Activated CD4-positive, alpha-beta T cell treated with anti-CD3 and anti-CD28 coated beads, Interleukin-2, Interleukin-4, amounts not matched to agents 100 ng/mL and 50 ng/mL, durations not matched to agents 16 hours and 8 hours (primary cell): ENCODE measurements at places on chromosomes 5 and 9.

DNA sequence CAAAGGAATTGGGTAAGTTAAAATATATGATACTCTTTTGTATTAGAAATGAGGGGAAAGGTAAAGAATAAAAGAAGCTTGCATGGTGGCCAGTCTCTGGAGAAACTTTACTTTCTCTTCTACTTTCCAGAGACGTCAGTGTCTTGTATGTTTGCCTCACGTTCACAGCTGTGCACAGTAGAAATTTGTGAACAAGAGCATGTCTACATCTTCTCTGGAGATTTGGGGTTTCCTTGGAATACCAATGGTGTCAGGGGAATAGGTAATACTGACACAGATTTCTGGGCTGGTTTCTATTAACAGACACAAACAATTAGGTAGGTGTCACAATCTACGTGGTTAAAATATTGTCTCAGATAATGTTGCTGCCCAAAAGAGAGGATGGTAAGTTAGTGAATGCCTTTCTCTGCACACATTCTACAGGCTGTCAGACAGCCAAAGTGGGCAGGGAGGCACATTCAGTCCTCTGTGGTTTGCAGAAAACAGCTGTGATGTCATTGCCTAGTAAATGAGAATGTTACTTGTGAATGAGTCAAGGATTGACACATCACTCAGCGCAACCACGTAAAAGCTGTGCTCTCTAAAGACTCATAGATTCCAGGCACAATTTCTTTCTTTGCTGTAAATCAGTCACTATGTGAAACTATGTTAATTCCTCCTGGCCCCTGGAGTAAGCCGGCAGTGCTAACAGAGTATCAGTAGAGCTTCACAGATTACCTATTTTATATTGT lies 397.1 kb downstream of the MAN2A1 start:
- DNase-seq = peak; percentile 60

DNA sequence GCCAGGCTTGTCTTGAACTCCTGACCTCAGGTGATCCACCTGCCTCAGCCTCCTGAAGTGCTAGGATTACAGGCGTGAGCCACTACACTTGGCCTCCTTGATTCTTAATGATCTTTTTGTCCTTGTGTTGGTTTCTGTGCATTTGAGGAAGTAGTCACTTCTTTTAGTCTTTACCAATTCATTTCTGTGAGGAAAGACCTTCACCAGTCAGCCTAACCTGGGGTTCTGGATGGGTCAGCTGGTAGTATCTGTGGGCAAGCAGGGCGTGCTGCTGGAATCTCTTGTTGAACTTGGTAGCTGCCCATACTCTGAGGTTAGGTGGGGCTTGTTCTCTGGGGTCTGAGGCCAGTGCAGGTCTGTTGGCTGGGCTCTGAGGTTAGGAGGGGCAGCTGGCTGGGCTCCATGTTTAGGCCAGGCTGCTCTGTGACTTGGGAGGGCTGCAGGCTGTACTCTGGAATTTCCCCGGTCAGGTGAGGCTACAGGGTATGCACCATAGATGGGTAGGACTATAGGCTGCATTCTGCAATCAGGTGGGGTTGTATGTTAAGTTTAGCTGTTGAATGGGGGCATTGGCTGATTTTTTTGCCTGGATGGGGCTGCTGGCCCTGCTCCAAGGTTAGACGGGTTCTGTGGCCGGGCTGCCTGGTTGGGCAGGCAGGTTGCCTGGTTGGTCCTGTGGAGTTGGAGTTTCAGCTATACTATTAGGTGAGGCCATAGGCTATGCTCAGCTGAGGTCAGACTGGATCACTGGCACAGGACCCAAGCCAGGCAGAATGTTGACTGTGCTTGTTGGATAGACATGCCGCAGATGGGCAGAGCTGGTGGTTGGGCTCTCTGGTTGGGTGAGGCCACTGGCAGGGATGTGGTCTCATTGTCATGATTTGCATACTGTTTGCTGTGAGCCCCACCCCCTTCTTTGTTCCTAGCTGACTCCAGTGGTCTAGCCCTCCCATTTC lies 19.2 kb downstream of the UBAP1 start:
- DNase-seq = no peak

DNA sequence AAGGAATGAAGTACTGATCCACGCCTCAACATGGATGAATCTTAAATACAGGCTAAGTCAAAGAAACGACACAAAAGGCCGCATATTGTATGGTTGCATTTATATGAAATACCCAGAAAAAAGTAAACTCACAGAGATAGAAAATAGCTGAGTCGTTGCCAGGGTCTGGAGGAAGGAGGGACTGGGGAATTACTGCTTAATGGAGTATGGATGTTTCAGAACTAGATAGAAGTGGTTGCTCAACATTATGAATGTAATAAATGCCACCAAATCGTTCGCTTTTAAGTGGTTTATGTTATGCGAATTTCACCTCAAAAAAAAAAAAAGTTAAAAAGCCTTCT lies 784 bp upstream of the MSANTD3 start:
- DNase-seq = no peak

DNA sequence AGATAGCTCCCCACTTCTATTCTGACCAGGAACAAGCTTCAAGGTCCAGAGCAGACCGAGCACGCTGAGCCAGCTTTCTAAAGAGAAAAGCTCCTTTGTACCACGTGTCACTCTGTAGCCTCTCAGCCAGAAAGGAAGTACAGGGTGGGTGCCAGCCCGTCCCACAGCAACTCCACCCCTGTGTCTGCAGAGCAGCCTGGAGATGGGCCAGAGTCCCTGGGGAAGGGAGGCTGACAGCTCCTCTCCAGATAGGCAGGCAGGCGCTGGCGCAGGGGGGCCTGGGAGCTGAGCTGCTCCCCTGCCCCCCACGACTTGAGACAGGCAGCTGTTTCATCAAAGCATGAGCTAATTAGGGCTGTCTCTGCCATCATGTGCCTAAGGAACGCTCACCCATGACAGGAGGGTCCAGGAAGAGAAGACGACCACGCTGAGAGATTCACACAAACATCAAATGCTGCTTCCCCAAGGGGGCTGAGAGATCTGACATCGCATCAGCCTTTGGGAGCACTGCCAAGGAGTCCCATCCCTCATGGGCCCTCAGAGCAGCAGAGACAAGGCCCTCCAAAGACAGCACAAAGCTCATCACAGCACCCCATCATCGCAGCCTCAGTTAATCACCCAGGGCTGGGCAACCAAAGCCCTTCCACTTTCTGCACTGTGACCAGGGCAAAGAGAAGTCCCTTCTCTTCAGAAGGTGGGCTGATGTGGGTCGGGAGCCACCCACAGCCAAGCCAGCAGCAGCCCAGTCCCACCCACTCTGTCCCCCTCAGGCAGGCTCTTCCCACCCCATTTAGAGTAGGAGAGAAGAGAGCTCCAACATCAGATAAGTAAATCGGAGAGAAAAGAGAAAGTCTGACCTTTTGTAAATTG lies 78.5 kb upstream of the LRRTM2 start:
- DNase-seq = no peak

DNA sequence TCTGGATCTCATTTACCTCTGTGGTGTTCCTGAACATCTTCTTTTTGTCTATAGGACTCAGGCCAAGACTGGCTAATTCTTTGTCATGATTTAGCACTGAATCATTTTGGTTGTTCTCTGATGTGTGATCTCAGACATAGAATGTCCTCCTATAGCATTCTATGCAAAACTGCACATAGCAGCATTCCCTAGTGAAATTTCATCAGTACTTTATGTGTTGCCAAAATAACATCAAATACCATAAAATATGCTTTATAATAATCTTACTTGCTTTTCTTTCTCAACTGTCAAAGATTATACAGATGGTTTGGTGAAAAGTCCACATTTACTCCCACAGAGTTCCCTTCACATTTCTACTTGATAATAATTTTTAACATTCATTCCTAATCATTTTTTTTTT lies 115.7 kb upstream of the MPDZ start:
- no peak for DNase-seq

DNA sequence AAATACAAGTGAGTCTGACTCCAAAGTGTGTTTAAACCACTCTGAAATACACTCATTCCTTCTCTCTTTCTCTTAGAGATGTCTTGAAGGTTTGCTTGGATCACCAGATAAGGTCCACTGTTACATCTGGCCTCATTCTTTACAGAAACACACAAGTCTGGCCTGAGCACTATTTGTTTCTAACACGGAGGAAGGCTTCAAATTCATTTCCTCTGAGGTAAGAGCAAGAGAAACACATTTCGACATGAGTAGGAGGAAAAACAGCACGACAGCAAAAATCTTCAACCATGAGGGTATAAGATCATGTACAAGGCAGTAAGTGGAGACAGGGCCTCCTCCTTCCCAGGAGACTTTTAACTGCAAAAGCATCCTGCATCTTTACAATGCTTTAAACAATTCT lies 8.0 kb downstream of the SIL1 start:
- no peak for DNase-seq

DNA sequence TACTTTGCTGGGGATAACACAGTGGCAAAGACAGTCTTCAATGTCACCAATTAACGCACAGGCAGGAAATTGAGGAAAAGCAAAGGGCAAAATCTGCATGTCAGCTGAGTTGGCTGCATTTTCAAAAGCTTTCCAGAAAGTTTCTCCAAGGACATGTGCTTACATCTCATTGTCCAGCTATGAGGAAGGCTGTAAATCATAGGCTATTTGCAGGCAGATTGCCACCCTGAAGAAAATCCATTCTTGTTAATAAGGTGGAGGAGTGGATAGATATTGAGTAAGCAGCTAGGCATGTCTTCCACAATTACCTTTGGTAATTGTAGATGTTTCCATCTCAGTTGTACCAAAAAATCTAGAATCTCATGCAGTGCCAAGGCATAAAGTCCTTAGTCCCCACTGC lies 278.0 kb upstream of the NUDT12 start:
- no peak for DNase-seq

DNA sequence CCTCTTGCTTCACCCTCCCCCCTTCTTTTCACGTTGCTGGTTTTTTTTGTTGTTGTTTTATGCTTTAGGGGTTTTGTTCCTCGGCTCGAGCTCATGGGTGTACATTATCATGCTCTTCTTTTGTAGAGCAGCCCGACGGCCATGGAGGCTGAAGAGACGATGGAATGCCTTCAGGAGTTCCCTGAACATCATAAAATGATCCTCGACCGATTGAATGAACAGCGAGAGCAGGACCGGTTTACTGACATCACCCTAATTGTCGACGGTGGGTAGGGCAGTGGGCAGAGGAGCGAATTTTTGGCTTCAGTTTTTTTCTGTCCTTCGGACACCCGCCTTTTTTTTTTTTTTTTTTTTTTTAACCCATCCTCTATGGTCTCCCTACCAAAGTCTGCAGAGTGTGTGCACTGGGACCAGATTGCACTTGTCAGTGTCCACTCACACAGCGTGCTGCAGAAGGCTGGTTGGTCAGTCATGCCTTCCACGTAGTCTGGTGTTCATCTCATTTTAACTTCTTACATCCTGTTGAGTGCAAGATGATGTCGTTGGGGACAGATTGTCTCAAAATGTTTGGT lies 1.3 kb downstream of the ZNF131 start:
- DNase-seq = peak; percentile 24

GRCh38 chr5:151243564-151243963 lies 9.4 kb upstream of the GM2A start:
- DNase-seq = peak; percentile 69

- no peak for DNase-seq
Measured at GRCh38 chr9:79120941-79121340, 450.8 kb upstream of the TLE4 start.

DNA sequence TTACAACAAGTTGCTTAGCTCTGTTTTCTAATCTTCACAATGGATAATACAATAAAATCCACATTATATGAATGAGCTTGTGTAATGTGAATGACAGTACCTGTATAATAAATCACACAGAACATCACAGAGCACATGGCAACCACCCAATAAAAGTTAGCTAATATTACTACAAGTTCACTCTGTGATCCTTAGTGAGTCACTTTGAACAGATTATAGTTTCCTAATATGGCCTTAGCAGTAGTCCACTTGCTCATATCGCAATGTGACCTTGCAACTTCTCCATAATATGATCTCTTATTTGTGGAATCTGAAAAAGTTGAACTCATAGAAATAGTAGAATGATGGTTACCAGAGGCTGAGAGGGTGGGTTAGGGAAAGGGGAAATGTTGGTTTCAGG lies 361.3 kb downstream of the PTPRD start:
- DNase-seq = no peak

GRCh38 chr5:144598451-144599068 lies 427.9 kb downstream of the KCTD16 start:
- DNase-seq = no peak

DNA sequence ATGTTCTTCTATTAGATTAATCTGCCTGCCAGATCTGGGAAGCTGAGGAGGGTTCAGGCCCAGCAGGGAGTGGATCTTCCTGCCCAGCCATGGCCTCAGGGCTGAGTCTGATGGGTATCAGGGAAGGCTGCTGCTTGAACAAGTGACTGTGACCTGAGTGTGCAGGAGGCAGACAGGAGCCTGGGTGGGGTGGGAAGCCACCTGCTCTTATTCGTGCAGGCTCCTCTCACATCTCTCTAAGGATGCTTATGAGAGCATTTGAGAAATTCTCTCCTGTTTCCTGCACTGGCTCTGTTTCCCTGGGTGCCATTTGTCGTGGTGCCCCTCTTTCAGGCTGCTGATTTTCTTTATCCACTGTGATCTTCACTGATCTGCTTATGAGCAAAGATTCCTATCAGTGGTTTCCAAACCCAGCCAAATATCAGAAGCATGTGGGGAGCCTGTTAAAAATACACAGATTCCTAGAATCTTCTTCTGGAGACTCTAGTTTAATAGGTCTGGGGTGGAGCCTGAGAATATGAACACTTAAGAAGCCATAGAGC lies 2.1 kb downstream of the RGS3 start:
- DNase-seq = no peak

- DNase-seq = no peak
Measured at GRCh38 chr5:151556806-151557205, 34.3 kb downstream of the FAT2 start.

GRCh38 chr9:133103183-133103986 lies 17.7 kb downstream of the RALGDS start:
- DNase-seq = peak; percentile 42

DNA sequence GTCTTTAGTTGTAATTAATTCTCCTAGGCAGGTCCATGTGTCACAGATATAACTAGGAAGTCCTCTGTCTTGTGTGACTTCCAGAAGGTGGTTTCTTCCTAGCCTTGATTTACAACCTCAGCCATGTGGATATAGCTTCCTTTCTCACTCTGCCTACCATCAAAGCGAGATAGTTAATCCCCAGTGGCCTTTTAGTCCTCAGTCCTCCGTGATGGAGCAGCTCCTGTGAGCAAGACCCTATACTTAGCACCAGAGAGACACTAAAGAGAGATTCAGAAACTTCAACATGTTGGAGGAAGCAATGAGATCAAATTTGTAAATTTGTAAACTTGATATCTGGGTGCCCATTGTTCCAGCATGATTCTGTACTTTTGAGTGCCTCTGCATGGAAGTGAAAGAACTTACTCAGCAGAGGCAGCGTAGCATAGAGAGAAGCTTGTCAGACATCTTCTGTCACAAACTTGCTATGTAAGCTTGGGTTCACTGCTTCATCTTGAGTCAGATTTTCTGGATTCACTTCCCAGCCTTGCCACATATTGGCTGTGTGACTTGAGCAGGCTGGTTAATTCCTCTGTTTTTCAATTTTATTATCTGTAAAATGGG lies 170.2 kb upstream of the NR3C1 start:
- DNase-seq = no peak

- no peak for DNase-seq
Measured at GRCh38 chr9:15735083-15735857, 182.4 kb downstream of the CCDC171 start.
